ENCODE measurements at places on chromosomes 4 and X.

DNA sequence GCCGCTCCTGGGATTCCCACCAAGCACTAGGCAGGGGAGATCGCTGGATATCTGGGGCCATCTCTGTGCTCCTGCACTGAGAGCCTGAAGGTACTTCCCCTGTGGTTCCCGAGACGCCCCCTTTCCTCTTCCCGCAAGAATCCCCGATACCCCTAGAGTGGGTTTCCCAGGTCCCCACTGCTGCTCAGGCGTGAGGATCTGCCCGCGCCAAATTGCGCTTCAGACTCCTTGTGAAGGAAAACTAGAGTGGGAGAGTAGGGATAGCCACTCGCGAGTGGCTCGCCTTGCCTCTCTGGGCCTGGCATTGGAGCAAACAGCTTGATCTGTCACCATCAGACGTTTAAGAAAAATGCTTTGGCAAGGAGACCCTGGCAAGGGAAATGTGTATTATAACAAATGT lies 1.5 kb downstream of the IL1RAPL2 start:
- DNase-seq = no peak

DNA sequence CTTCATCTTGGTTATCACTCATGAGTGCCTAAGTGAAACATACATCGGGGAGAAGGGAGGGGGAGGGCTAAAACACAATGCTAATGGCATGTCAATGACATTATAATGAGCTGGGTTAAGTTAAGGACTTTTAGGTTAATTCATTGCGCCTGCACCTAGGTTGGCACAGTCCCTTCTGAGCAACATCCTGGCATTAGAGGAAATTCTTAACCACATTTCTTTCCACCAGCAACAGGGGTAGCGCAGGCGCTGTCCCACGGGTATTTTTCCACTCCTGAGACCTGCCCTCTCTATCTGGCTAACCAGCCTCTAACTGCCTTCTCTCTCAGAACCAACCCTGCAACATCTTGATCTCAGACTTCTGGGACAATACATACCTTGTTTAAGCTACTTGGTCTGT lies 39.0 kb upstream of the PROM1 start:
- DNase-seq = no peak

DNA sequence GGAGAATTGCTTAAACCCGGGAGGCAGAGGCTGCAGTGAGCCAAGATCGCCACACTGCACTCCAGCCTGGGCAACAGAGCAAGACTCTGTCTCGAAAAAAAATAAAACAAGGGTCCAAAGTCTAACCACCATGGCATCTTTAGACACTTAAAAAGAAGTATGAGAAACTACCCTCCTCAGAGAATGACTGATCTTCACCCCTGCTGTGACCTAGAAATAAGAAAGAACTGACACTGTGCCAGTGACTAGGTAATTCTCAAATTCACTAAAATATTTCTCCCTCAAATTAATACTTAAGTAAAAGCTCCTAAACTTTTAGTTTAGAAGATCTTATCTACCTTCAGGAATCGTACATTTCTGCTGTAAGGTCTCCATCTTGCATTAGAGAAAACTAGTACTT lies 80.3 kb downstream of the AFAP1 start:
- DNase-seq = no peak

DNA sequence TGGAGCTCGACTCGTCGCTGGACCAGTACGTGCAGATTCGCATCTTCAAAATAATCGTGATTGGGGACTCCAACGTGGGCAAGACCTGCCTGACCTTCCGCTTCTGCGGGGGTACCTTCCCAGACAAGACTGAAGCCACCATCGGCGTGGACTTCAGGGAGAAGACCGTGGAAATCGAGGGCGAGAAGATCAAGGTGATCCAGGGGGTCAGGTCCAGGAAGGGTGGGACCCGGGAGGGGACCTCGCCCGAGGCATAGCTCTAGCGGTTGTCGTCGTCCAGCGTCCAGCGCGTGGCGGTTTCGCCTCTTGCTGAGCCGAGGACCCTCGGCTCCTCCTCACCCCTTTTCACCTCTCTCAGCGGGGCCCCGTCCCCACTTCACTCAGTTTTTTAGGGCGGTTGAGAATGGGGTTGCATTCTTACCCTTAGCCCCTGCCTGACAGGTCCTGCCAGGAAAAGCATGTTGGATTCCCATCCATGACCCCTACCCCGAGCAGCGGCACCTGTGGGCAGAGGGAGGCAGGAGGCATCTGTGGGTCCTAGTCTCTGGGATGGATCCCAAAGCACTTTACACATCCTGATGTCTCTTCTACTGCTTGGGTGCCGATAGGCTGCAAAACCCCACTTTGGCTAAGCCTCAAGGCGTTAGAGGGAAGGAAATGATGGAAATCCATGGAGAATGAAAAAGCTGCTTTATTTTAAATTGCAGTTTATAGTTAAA lies 524 bp downstream of the RAB33A start:
- no peak for DNase-seq

DNA sequence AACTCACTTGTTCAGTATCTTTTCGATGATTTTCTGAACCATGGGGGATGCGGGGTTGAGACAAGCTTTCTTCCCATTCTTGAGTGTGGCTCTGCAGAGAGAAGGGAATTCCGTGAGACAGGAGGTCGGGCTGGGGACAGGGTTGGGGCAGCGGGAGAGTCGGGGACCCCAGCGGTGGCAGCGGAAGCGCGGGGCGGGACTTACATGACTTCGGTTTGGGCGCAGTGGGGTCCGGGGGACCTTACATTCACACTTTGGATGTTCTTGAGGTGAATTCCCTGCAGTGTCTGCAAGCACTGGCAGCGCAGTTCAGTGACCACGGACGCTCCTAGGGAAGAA lies 434 bp downstream of the CXCL3 start:
- DNase-seq = no peak

DNA sequence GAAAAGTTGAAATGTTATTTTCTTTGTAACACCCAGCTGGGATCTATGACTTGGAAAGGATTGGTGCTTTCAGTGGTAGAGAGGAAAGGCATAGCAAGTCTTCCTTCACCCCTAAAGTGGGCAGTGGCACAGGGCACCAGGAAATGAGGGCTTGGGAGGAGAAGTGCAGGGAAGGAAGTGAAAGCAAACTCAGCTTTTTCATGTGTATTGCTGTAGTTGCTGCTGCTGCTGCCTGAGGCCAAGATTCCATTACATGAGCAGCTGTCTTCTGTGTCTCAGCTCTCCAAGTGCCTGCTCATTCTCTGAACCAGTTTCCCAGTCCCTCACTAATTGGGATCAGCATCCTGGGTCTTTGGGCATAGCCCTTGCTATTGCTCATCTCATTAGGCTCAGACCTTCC lies 2.6 kb downstream of the HCCS start:
- no peak for DNase-seq

GRCh38 chr4:137541876-137542646 lies 9.8 kb upstream of the PCDH18 start:
- no peak for DNase-seq

DNA sequence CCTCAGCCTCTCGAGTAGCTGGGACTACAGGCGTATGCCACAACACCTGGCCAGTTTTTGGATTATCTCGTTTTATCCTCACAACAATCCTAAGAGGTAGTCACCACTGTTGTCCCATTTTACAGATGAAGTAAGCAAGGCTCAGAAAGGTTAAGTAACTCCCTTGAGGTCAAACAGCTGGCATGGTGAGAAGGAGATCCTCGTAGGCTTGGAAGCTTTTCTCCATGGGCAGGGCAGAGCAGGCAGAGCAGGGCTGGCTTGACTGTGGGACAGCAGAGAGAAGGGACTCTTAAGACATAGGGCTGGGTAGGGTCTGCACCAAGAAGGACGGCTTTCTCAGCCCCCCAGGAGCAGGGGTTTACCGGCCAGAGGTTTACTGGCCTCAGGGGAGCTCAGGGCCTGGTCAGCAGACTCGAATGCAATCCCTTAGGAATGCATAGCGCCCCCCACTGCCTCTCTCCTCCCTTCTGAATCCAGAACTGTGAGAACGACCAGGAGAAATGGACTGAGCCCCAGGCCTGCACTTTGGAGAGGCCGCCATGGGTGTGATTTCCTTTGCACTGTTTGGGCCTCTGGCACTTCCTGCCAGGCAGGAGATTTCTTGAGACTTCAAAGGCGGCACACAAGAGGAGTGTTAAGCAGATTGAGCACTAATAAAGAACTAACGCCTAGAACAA lies 14.0 kb upstream of the CDKN2AIP start:
- DNase-seq = no peak

DNA sequence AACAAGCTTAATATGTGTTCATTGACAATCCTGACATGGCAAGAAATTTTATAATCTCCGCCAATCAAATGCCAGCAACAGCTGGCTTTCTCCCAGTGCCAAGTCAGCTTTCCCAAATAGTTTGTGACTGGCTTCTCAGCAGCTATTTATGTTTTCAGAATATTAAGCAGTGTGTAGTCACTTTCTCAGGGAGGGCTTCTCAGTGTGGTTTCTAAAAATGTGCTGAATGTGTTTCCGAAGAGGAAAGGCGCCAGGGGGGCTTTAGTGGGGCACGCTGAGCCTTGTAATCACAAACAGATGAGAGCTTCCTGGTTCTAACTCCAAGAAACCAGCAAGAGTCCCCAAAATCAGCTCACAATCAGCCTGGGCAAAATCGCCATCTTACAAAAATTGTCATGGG lies 258.7 kb upstream of the CPEB2 start:
- DNase-seq = no peak

- DNase-seq = no peak
Measured at GRCh38 chr4:75845992-75846391, 56.3 kb downstream of the PPEF2 start.

DNA sequence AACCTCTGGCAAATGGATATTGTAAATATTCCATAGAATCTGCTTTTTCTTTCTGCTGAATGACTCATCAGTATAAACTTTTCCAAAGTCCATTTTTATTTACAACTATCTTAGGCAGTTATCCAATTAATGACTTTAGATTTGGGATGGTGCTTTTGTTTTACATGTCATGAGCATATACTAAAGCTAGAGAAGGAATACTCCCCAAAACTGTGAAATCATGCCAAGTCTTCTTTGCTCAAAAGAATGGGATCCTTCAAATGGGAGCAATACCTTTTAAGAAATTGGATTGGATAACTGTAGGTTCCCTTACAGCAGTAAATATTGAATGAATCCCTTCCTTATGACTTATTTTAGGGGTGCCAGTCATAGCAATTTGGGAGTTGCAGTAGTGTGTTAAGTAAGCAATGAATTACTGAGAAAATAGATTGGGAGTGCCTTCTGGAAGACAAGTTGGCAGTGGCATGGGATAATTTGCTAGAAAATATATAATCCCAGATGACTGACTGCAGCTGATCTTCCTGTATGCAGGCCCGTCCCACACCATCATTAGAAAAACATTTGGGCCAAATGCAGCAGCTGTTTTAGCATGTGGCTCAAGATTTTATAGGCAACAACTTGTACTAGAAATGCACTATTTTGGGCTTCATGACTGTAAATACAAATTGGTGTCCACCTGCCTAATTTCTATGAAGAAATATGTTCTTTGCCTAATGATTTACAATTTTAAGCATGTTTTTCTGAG lies 2.8 kb downstream of the TMPRSS11D start:
- DNase-seq = no peak

DNA sequence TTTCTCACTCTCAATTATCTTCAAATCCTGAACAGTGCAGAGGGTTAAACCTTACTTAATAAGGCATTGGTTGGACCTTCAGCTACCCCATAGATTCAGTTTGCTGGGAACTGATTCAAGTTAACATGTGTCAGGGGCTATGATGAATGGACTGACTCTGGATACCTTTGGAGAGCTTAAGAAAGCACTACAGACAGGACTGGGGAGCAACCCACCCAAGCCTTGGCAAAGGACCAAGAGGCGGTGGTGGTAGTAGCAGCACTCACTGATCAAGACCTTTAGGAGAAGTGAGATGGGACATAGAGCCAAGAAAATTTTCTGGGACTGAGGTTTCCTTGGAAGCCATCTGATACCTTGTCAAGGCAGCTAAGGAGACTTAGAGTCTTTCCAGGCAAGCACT lies 43.0 kb upstream of the TAPT1 start:
- no peak for DNase-seq

- no peak for DNase-seq
Measured at GRCh38 chr4:143281507-143282190, 55.0 kb upstream of the GAB1 start.

DNA sequence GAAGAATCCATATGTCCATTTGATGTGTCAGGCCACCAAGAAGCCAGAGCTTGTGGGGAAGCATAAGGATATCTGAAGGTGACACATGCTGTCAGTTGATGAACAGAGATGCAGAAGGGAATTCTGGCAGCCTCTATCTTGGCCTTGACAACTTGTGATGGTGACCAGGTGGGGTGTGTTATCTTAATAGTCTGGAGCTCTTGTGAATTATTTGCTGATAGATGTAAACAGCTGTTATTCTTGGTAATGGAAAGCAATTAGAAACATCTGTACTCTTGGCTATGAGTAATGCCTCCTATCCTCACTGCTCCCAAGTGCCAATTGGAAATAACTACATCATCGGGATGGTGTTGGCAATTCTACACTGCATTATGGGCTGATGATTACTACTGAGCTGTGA lies 51.9 kb downstream of the NAA11 start:
- no peak for DNase-seq

GRCh38 chr4:24559032-24559821 lies 25.1 kb downstream of the DHX15 start:
- no peak for DNase-seq
